Hematopoietic multipotent progenitor cell (in vitro differentiated cells): ENCODE measurements at places on chromosomes 1 and 21.

- peak; percentile 29 for DNase-seq
These were observed 18.1 kb upstream of the SNX27 start for GRCh38 chr1:151593730-151594129.

- DNase-seq: no peak
These were observed 157.8 kb downstream of the PRDM16 start for GRCh38 chr1:3226701-3227350.

DNA sequence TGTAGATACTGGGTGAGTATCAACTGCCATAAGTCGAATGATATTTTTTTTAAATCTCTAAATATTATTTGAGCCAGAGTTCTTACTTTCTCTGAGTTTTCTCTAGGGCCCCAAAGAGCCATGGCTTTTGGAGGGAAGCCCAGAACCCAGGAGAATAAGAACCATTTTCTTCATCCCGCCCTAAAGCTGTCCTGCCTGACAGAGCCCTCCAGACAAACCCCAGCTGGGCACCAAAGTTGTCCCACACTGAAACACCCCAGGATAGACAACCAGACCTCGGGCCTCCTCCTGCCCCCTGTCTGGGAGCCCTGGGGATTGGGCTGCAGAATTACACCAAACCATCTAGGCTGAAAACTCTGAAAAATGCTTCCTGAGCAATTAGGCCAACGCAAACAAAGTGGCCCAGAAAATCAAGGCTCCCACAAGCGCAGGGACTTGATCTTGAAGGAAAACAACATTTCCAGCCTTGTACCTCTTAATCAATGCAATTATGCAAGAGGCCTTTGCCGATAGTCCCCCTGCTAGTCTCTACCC is 113.1 kb downstream of the RRAGC start:
- DNase-seq: no peak

DNA sequence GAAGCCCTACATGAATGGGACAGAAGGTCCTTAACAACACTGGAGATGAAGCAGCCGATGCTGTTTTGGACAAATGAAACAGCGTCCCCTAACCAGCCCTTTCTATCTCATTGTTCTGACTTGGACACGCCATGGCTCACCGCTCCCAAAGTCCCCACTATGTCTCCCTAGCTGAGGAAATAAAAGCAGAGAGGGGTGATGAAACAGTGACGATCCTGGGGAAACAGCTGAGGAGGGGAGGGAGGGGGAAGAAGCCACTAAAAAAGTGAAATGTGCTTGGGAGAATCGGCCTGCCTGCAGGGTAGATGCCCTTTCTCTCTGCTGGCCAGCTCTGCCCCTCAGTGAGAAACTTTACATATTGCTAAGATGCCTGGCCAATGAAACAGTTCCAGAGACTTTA is 1.1 kb upstream of the ACKR1 start:
- DNase-seq: no peak

- DNase-seq: no peak
These were observed 36.3 kb downstream of the CLCA1 start for GRCh38 chr1:86504895-86505563.

- no peak for DNase-seq
These were observed 116.0 kb downstream of the BCAR3 start for GRCh38 chr1:93565496-93566206.

DNA sequence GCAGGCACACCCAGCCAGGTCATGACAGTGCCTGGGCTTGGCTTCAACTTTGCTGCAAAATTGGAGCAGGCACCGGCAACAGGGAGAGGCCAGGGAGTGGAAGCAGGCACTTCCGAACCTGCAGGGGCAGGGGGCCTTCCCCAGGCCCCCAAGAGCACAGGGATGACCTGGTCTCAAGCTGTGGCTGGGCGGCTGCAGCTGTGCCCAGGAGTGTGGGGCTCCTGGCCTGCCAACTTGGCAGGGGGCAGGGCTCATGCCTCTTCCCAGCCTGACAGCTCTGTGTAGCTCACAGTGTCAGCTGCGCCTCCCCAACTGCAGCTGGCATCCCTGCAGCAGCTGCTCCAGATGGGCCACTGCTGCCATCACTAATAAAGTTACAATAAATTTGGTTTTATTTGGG is 51.5 kb upstream of the SCYL3 start:
- no peak for DNase-seq

GRCh38 chr21:20902511-20902910 is 95.7 kb upstream of the NCAM2 start:
- no peak for DNase-seq

GRCh38 chr1:223670458-223671159 is 5.1 kb upstream of the CAPN8 start:
- peak; percentile 7 for DNase-seq
